HCT116 (cell line): ENCODE measurements at places on chromosomes 11 and 22.

GRCh38 chr22:38435010-38435409, 20.0 kb downstream of the KCNJ4 start:
- DNase-seq = no peak

- DNase-seq = no peak
Measured at GRCh38 chr11:118152552-118153471, at the start of gene SCN4B. Gene SCN4B, minus strand, starts transcription at chr11:118152823. Its CDS starts 150 bp downstream, at chr11:118152673.

- DNase-seq = no peak
Measured at GRCh38 chr11:61077936-61078335, 24.4 kb upstream of the CD5 start.

DNA sequence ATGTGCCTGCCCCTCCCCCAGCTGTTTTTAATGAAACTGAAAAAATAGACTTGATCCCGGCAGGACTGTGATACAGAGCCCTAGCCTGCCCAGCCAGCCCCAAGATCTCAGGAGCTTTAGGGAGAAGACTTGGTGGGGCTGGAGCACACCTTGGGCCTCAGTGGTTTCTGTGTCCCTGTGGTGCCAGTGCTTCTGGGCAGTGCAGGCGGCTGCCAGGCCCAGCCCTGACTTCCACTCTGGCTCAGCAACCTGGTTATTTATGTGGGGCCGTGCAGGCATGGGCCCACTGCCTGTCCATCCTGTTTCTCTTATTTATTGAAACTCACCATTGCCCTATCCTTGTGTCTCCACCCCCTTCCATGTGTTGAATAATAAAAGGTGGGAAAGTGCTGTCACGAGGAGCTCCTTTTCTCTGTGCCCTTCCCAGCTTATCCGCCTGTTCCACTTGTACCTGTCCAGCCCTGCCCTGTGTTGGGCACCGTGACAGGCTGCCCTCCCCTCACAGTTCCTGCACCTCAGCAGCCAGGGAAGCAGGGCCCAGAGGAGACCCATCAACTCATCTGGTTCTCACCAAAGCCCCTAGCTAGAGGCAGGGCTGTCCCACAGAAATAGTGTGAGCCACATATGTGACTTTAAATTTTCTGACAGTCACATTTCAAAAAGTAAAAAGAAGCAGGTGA, 20.2 kb downstream of the RELT start:
- no peak for DNase-seq

DNA sequence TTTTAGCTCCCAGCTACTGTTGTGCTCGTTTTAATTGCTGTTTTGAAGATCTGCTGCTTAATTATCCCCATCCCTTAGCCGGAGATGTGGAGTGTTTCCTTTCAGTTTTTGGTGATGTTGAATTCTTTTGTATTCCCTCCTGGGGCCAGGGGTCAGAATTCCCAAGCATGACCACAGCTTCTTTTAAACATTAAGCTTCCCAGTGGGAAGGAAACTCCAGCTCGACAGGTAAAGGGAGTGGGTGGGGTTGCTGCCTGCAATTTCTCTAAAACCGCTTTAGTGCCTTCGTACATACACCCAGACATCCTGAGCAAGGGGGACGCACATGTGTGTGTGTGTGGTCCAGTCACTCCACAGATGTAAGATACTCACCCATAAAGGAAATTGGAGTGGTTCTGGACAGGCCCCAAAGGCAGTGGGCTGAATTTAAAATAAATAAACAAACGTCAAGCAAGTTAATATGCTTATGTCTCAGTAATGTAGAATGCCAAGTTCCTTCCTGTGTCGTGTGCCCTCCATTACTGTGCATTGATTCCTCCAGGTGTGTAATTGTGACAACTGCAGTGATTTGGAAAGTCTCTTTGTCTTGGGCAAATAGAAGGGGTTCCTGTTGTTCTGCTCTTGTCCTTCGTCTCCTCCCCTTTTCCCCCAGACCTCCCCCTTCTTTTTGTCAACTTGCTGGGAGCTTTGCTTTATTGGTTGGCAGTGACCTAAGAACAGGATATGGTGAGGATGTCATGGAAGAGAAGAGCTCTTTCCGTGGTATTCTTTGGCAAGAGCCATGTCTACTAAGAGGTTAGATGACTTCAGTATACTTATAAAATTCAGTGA, 19.2 kb upstream of the ADSL start:
- DNase-seq = no peak

- no peak for DNase-seq
Measured at GRCh38 chr11:95680169-95680929, 109.2 kb downstream of the FAM76B start.

DNA sequence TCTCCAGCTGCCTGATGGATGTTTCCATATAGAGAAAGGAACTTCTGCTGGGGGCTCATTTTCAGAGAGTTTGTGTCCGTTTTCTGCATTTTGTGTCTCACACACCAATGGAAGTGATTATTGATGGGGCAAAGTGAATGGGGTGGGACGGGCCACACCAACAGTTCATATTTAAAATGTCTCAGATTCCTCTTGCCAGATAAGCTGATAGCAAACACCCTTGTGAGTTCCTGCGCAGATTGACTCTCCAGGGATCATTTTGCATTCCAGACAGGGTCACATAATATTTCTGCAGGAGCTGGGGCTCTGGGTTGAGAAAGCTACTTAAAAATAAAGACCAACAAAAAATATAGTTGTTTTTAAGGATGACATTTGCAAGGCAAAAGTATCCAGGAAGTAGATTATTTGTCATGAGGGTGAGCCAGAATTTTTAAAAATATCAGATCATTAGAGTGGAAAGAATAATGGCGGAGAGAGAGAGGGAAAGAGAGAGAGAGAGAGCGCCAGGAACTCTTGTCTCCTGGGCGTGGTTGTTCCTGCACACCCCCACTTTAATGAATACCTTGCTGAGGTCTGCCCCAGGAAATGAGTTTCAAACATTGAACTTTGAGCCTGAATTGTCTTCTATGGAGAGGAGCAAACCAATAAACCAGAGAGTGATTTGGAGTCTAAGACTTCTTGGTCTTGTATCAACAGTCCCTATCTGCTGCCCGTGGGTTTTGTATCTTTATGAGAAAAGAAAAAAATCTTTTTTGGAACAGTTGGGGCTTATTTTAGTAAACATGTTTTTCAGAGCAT, 33.3 kb downstream of the MICAL2 start:
- no peak for DNase-seq

- no peak for DNase-seq
Measured at GRCh38 chr22:45910928-45911467, 66.0 kb downstream of the WNT7B start.

DNA sequence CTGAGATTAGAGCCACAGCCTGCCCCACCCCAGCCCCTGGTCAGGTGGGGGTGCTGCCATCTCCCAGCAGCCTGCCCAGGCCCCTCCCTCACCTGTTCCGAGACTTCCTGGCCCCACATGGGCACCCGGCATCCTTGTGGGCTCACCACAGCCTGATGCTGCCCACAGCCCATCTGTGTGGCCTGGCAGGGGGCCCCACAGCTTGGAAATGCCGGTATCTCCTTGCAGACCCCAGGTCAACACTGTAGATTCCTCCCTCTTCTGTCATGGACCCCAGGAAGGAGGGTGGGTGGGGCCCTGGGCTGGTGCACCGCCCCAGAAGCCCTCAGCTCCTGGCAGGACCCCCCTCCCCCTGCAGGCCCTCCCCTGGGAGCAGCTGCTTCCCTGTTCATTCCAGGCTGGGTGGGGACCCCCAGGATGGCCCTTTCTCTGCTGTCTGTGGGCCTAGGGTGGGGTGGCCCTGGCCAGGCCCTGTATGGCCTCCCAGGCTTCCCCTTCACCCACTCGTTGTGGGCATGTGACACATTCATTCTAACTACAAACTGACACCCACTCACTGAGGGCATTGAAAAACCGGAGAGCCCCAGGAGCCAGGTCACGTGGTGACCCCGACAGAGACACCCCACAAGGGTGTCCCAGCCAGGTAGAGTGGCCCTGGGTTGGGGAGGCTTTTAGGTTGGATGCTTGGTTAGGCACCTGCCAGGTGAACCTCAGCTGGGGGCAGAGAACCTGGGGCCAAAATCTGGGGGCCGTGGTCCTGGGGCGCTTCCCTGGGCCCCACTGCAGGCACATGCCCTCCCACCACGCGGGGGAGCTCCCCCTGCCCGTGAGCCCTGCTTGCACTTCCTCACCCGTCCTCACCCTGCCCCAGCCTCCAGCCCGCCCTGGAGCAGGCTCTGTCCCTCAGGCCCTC, 44.1 kb upstream of the CCDC188 start:
- no peak for DNase-seq

GRCh38 chr11:117842131-117842941, 17.8 kb upstream of the FXYD2 start:
- DNase-seq = no peak

DNA sequence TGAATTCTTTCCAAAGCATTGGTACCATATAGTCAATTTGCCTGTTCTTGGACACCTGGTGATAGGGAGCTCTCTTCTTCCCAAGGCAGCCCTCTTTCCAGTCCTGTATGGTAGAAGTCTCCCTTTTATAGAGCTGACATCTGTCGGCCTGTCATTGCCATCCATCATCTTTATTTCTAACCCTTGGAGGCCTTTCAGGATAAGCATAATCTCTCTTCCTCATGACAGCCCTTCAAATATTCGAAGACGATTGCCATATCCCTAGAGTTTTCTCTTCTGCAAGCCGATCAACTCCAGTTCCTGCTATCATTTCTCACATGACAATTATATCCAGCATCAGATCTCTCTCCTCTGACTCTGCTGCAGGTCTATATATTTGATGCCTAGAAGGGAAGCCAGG, 32.7 kb upstream of the SYN3 start:
- DNase-seq = no peak

GRCh38 chr11:8204025-8204424, 35.2 kb upstream of the RIC3 start:
- no peak for DNase-seq

- DNase-seq = no peak
Measured at GRCh38 chr11:58289266-58289665, 21.2 kb upstream of the OR10W1 start.

DNA sequence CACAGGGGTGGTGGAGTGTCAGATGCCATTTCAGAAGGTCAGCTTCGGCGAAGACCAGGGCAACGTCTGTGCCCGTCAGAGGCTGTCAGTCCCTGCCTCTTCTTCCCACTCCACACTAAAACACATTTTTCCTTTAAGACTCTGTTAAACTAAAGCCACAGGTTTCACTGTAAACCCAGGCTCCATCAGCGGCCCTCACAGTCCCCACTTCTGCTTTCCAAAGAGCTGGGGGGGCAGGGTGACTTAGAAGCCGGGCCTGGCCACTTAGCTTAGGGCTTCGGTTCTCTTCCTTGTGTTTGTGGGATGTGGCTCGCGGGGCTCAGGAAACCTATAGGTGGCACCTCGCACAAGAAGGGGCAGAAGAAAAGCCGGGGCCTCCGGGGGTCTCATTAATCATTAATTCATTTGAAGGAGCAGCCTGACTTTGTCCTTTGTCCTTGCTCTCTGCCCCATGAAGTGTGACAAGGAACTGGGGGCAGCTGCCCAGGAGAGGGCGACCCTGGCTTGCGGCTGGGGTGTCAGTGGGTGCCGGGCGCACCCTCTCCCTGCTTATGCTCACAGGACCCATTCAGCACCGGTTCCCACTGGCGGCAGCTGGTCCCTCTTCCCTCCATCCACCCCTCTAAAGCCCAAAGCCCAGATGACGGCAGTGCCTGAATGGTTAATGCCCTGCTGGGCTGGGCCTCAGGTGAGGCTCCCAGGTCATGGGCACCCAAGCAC, 4.1 kb downstream of the SLC25A45 start:
- no peak for DNase-seq

DNA sequence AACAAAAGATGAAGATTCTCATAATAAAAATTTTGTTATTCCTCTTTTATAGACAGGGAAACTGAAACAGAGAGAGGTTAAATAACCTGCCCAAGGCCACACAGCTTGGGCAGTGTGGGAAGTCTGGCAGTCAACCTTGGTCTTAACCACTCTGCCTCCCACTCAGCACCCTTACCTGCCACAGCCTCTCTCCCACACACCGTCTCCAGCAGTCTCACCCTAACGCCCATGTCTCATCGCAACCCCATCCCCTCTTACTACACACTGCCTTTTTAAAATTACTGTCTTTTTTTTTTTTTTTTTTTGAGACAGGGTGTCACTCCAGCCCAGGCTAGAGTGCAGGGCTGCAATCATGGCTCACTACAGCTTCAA, 25.0 kb downstream of the ARRB1 start:
- no peak for DNase-seq

DNA sequence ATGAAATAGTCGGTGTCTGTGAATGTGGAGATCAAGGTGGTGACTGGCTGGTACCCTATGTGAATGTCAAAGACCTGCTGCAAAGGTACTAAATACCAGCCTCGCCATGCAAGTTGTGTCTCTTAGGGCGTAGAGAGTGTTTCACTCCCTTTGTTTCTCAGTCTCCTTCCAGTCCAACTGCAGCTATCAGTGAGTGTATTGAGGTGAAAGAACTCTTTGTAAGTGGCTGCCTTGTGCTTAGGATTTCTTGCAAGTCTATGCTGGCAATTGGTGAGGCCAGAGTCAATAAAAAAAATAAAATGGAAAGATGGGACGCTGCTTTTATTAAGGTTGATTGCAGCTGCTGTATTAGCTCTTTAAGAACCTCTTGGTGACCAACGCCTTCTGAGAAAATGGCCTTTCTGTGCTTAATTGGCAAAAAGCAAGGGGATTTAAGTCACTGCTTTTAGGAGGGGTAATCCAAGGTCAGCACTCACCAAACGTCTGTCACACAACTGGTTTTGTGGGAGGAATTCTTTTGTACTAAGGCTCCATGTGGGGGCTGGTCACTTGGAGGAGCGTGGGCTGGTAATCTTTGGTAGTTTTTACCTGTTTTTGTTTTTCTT, 95.1 kb downstream of the PARVA start:
- no peak for DNase-seq

- no peak for DNase-seq
Measured at GRCh38 chr22:25482868-25483639, 81.4 kb upstream of the GRK3 start.

GRCh38 chr11:114479331-114479730, 40.1 kb downstream of the REXO2 start:
- DNase-seq = no peak

GRCh38 chr11:123239191-123240150, 44.4 kb upstream of the CLMP start:
- DNase-seq = no peak

GRCh38 chr11:19552656-19553260, 159.9 kb upstream of the NAV2 start:
- DNase-seq = no peak

- DNase-seq = no peak
Measured at GRCh38 chr11:134901955-134902918, 490.2 kb upstream of the B3GAT1 start.

DNA sequence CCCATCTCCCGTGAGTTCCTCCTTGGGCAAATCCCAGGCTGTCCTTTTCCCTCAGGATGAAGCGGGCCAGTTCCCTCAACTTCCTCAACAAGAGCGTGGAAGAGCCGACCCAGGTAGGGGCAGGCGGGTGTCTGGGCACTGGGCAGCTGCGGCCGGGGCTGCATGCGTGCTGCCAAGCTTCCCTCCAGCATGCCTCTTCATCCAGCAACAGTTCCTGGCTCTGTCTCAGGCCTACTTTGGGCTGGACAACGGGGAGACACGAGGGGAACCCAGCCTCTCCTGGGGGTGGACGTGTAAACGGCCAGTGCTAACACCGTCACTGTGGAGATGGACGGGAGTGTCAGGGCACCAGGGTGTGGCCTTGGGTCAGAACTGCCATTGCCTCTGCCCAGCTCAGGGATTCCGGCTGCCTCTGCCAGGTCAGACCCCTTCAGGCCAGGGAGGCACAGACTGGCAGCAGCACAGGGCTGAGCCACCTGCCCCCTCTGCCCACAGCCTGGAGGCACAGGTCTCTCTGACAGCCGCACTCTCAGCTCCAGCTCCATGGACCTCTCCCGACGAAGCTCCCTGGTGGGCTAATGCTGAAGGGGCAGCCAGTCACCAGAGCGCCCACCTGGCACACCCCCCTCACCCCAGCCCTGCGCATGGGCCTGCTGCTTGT, 1.9 kb upstream of the RAB1B start:
- no peak for DNase-seq

GRCh38 chr11:62922653-62923431, 1.7 kb upstream of the CHRM1 start:
- DNase-seq = no peak
